ENCODE measurements at places on chromosomes 13 and 19.

DNA sequence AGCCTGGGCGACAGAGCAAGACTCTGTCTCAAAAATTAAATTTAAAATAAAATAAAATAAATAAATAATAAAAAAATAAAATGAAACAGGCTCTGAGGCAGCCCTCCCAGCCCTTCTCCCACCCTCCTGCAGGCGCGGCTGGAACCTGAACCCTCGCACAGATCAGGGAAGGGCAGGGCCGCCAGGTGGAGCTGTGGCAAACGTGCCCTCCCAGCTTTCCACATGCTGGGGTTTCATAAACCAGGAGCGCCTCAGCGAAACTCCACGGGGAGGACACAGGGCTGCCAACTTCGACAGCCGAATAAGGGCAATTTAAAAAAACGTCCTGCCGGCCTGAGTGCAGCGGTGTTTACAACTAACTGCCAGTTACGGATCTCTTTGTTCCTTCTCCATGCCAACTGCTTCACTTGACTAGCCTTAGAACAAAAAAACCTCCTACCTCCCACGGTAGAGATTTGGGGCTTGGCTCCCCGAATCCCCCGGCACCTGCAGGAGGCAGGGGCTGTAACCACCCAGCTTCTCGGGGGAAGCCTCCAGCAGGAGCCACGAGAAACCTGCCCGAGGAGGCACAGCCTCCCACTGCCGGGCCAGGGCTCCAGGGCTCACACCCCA is 15.9 kb downstream of the ZNF787 start:
- DNase-seq, result peak; percentile 12

- DNase-seq, result peak; percentile 69
Observed at GRCh38 chr19:13154911-13155471, 4.8 kb downstream of the IER2 start.

DNA sequence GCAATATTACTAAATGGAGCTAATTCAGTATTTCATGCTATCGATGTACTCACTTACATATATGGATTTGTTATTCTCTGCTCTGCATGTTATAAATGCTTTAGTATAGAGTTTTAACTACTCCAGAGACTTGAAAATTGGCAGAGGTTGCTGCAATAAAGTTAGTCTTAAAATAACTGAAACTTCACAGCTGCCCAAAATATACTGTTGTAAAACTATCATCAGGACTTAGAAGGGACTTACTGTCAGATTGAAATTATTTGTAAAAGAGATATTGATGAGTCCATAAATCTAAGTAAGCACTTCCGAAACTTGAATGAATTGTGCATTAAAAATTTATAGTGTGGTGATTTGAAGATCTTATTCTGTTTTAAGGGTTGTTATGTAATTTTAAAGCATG is 1178.2 kb upstream of the PCDH20 start:
- DNase-seq, result no peak

DNA sequence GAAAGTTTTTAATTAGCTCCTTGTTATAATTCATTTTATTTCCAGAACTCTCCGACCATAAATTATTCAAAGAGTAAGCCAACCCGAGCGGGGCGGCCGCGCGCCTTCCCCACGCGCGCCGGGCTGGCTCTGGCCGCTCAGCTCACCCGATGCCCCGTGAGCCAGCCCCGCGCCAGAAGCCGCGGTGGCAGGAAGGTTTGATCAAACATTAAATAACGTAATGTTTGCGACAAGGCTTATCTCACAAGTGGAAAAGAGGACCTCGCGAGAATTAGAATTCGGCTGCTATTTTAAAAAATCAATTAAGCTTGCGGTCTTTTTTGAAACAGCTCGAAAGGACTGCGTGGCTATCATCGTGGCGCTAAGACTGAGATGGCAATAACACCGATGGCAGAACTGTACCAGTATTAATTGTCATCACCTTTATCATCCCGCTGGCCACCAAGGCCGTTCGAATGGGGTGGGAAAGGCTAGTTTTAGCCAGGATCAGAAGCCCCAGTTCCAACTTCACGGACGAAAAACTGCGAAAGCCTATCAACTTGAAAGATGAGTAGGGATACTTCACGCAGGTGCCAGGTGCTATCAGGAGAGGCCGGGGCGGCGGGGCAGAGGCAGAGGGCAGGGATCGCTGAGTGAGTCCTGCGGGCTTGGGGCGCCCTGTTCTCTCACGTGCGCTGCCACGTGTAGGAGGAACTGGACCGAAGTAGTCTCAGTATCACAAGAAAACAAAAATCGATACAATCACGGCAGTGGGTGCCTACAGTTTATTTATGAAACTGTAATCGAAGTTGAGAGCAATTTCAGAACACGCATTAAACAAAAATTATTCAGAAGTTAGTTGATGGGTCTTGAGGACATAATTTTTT is 6.4 kb downstream of the POU4F1 start:
- DNase-seq, result peak; percentile 21

GRCh38 chr19:18262144-18262543 is 12.1 kb downstream of the IQCN start:
- DNase-seq, result no peak

DNA sequence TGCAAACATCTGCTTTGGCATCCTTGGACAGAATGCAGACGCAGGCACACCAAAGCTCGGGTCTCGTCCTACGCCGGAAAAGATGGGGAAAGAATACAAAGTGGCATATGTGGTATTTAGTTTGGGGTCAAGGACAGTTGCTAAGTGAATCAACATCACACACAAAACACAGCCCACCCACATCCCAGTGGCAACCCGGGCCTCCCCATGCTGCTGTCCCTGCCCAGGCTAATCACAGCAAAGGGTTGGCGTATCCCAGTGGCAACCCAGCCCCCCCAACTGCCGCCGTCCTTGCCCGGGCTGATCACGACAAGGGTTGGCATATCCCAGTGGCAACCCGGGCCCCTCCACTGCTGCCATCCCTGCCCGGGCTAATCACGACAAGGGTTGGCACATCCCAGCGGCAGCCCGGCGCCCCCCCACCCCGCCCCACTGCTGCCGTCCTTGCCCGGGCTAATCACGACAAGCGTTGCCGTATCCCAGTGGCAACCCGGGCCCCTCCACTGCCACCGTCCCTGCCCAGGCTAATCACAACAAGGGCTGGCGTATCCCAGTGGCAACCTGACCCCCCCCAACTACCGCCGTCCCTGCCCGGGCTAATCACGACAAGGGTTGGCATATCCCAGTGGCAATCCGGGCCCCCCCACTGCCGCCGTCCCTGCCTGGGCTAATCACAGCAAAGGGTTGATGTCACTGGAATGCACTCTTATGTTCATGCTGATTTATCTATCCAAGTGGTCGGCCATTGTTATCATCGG is 167.8 kb upstream of the SOX1 start:
- DNase-seq, result no peak

DNA sequence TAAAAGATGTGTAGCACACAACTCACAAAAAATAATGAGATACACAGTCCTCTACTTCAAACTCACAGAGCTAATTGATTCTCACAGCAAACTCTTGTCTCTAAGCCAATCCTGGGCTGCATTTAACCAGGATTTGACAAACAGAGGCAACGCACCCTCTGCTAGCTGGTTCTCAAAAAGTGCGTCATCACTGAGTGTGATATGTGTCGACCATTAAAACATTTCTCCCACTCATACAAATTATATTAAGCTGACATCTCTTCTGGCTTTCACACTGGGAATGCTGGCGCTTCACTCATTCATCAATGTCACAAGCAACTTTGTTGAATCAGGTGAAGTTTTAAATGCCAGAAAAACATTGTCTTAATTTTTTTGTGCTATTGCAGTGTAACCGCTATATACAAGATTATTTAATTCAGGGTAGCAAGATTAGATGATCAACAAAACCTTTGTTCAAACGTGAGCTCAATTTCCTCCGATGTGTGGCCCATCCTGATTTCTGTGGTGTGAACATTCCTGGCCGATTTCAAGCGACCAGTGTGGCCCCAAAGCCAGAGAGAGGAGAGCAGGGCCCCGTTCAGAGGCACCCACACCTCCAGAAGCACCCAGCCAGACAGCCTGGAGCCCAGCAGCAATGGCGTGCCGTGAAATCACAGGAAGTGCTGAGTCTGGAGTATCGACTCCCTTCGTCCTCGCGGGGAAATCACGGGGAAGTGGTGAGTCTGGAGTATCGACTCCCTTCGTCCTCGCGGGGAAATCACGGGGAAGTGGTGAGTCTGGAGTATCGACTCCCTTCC is 49.4 kb downstream of the RASA3 start:
- DNase-seq, result no peak

GRCh38 chr13:97120976-97121375 is 101.2 kb upstream of the MBNL2 start:
- no peak for DNase-seq

- no peak for DNase-seq
Observed at GRCh38 chr13:26370553-26370952, 116.6 kb downstream of the CDK8 start.

DNA sequence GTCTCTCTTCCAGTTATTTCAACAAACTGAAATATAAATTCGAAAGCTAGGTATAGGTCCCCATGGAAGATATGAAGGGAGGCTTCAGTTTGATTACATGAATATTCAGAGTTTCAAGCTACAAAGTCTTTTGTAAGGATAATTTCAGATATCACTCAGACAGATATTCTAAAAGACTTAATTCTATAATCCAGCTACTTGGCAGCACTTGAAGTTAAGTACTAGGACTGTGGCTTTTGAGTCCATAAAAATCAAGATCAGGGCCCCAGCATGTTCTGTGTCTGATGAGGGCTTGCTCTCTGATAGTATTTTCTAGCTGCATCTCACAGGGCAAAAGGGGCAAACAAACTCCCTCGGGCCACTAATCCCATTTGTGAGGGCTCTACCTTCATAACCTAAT is 160.6 kb upstream of the IRS2 start:
- DNase-seq, result no peak

DNA sequence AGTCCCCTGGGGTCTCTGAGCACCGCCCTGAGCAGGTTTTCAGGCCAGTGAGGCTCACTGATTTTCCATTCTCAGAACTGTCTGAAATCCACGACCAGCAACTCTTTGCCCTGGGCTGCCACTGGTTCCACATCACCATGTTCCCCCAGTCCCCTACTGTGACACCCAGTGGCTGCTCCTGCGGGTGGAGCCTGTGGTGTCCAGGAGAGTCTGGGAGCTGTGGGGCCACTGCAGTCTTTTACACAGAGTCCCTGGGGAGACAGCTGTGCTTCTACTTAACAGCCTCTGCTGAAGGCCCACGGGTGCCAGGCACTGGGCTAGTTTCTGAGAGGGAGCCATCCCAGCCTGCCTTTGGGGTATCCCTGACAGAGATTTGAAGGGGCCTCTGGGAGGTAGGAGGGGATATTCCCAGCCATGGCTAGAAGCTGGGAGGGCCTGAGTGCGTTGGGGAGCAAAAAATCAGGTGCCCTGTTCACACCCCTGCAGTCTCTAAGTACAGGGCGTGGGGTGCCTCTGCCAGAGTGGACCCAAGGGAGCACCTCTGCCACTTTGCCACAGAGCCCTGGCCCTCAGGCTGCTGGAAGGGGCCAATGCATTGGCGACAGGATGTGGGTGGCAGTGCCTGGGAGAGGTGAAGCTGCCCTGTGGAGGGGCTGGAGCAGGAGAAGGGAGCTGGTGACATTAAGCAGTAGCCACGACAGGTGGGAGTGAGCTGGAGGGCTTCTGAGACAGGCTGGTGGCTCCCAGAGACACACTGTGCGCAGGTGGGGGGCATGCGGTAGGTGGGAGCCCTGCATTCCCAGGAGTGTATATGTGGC is 200.2 kb upstream of the ZNF536 start:
- DNase-seq, result no peak

GRCh38 chr19:22026687-22027086 is 15.9 kb upstream of the ZNF208 start:
- no peak for DNase-seq

- no peak for DNase-seq
Observed at GRCh38 chr13:93183302-93183701, 43.3 kb upstream of the GPC6 start.

GRCh38 chr13:22592515-22592914 is 588.3 kb upstream of the SGCG start:
- peak; percentile 32 for DNase-seq

- peak; percentile 76 for DNase-seq
Observed at GRCh38 chr13:94239135-94239534, 240.3 kb downstream of the DCT start.

GRCh38 chr13:42876887-42877545 is 95.6 kb downstream of the FAM216B start:
- DNase-seq, result peak; percentile 29

GRCh38 chr13:24181991-24182702 is 21.6 kb downstream of the SPATA13 start:
- DNase-seq, result no peak

DNA sequence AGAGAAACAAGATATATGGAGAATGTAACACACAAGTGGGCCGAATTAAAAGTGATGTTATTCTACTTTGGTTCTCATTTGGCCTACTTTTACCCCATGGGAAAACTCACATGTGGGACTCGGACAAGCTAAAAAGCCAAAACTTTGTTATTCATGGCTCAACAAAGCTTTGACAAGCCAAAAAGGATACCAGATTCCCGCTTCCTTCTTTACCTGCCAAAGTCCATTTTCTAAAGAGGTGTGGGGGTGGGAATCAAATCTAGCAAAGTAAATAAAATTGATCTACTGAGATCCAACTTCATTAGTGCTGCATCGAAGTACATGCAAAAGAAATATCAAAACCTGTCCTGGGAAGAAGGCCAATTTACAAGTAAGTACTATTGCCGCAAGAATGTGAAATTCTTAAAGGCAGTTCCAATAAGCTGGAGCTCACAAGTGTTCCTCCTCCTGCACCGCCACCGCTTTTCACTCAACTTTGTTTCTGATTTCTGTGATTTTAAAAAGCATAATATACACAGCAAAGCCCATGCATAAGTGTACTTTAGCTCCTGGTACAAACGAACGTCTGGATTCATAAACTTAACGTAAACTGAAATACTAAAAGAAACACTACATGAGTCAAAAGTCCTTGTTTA is 1.1 kb downstream of the LNX2 start:
- peak; percentile 33 for DNase-seq

DNA sequence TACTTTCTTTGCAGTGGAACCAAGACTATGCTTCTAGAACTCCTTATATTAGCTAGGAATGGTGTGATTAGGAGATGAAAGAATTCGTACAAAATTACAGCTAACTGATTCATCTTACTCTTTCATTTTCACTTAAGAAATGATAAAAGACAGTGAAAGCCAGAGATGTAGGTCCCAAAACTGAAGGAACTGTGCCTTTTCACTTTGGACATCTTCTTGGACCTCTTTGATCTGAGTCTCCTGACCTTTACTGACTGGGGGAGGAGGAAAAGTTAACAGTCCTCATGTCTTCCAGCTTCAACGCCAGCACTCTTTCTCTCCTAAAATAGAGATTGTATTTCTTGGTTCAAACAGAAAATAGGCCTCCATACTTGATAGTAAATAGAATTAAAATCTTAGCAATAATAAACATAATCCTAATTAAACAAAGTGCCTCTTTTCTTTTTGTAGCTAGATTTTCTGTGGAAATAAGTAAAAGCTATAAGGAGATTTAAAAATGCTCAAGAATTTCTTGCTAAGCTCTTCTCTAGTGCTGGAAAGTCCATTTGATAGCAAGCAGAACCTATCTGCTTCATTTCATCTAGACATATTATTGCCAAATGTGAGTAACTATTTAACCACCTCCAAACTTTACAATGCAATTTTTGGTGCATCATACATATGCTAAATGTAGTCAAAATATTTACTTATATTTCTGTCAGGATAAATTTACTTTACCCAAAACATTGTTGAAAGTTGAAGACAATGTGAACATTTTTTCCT is 109.4 kb upstream of the POSTN start:
- no peak for DNase-seq

GRCh38 chr13:99380921-99381645 is 73.9 kb upstream of the GPR183 start:
- DNase-seq, result no peak
